ENCODE measurements at places on chromosomes 2 and 18.

- peak; percentile 14 for DNase-seq
These were observed 198.9 kb upstream of the NABP1 start for GRCh38 chr2:191478799-191479679.

DNA sequence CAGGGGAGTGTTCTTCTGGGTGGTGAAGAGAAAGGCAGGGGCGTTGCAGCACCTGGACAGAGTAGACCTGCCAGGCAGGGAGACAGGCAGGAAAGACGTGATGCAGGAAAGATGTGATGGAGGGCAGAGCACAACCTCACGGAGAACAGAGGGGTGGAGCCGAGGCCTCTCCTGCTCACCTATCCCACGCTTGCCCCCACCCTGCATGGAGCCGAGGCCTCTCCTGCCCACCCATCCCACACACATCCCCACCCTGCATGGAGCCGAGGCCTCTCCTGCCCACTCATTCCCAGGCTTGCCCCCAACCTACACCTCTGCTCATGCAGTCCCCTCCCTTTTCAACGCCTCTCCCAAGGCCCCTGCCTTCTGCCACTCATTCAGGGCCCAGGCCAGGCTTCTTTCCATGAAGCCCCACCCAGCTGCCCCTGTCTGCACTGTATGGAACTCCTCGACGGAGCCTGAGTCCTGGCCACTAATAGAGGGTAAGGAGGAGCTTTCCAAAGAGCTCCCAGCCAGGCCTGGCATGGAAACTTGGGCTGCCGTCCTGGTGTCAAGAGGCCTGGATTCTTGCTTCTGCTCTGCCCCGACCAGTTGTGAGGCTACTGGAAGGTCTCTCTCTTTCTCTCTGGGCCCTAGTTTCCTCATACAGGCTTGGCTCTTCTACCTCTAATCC lies 32.0 kb upstream of the LOXHD1 start:
- peak; percentile 26 for DNase-seq

- DNase-seq = no peak
These were observed 238.9 kb upstream of the ZNF804A start for GRCh38 chr2:184359379-184359778.

DNA sequence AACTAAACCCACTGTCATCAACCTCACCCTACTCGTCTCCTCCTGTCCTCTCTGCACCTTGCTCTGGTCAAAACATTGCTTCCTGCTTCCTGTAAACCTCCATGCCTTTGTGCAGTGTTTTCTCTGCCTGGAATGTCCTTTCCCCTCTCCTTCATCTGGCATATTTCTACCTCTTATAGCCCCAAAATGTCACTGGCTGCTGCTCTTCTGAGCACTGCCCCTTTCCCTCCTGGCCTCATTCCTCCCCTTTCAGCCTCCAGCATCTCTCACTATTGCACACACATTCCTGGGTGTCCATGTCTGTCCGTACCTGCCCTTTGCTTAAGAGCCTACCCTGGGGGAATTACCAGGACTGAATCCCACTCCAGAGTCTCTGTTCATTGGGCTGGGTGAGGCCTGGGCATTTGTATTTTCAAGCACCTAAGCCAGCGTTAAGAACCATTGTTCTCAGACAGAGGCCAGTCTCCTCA lies 84.9 kb downstream of the MOGAT1 start:
- DNase-seq = no peak

DNA sequence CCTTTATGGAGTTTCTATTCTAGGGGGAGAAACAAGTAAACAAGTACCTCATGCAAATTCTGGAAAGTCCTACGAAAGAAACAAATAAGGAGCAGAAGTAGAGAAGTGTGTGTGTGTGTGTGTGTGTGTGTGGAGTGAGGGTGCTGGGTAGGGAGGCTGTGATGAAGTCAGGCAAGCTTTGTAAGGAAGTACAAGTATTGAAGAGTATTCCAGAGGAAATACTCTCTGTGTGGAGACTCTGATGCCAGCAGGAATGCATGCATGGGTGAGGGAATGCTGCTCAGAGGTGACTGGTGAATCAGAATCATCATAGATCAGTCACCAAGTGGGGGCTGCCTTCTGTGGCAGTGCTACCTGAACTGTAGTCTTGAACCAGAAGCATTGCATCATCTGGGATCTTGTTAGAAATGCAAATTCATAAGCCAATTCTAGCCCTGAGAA lies 34.5 kb downstream of the SLC4A3 start:
- DNase-seq = no peak

- DNase-seq = no peak
These were observed 734.8 kb upstream of the REG3G start for GRCh38 chr2:78290581-78291214.

- DNase-seq = no peak
These were observed 207.9 kb upstream of the RAB6C start for GRCh38 chr2:129771418-129772189.

DNA sequence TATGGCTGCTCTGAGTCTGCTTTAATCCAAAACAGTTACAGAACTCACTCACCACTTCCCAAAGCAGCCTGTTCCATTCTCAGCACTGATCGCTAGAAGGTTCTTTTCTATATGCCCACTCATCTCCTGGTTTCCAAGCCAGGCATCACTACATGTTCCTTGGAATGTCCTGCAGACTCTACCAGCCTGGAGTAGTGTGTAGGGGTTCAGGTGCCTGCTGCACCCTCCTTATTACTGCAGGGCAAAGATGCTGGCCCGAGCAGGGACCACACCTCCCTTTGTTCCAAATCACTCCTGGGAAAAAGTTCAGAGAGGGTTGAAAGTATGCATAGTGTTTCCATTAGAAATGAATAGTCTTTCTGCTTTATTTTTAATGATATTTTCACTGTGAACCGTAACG lies 196.6 kb downstream of the SH3RF3 start:
- DNase-seq = no peak

DNA sequence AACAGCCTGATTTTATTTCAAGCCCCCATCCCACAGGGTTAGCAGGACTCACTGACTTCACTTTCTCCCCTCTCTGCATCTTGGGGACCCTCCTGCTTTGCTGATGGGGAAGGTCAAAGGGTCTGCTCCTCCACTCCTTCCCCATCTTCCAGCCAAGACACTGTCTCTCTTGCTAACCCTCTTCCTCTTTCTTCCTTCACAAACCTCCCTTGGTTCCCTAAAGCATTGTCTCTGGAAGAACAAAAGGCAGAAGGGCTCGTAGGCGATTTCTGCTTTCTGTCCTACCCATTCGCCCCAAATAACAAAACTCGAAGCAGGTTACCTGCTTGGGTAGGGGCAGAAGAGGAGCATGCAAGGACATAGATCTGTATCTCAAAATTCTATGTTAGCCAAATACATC lies 5.5 kb upstream of the SLC4A3 start:
- DNase-seq = no peak

GRCh38 chr18:58110398-58110797 lies 66.4 kb downstream of the NEDD4L start:
- DNase-seq = no peak

DNA sequence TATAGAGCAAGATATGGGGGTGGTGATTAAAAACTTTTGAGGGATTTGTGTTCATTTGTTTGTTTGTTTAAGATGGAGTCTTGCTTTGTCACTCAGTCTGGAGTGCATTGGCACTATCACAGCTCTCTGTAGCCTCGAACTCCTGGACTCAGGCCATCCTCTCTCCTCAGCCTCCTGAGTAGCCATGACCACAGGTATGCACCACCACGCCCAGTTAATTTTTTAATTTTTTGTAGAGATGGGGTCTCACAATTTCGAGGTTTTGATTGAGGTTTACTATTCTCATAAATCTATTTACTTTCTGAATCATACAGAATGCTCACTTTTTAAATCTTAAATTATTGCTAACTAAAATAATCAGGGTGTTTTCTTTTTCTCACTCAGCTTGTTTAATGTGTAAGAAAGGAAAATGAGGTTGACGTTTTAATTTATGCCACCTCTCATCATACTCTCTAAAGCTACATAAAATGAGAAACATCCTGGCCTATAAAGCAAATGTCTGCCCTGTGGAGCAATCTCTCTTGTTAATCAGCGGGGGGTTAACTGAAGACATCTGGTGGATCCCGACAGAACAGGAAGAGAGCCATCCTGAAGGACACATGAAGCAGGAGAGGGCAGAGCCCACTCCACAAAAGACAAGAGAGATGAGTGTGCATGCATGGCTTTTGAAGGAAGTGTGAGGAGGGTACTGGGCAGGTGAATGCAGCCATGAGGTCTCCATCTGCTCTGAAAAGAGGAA lies 589.1 kb upstream of the SLC8A1 start:
- no peak for DNase-seq

GRCh38 chr2:48519593-48519992 lies 10.4 kb upstream of the STON1 start:
- no peak for DNase-seq

DNA sequence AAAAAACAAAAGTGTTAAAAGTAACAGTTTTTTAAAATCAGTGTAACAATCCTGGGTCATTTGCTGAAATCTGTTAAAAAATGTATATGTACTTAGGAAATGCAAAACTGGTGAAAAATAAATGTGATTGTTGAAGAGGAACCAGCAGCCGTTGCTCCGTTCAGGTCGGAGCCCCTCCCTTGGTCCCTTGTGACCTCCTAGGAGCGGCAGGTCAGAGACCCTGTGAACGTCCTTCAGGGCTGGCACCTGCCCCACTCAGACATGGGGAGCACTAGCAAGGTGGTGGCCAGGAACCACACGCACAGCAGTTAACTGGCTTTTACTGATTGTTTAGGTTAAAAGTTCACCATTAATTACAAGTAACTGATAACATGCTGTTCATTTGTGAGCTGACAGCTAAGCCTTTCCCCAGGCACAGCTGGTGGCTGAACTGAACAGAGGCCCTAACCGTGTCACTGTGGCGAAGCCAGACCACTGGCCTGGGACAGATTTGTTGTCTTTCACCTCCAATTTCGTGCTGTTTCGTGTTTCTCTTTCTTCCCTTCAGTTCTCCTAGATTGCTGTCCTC lies 159.2 kb upstream of the ALKAL2 start:
- no peak for DNase-seq

- DNase-seq = no peak
These were observed 613.5 kb upstream of the ZNF804A start for GRCh38 chr2:183984871-183985270.

GRCh38 chr2:159793326-159793725 lies 4.7 kb downstream of the CD302 start:
- no peak for DNase-seq

GRCh38 chr2:69997015-69997830 lies 35.8 kb upstream of the ASPRV1 start:
- DNase-seq = peak; percentile 19

- DNase-seq = no peak
These were observed 98.8 kb downstream of the INHBB start for GRCh38 chr2:120444691-120445240.

GRCh38 chr2:70340761-70341476 lies 39.1 kb upstream of the FAM136A start:
- peak; percentile 88 for DNase-seq

- DNase-seq = no peak
These were observed 1.1 kb upstream of the SMYD1 start for GRCh38 chr2:88066543-88066942.

- no peak for DNase-seq
These were observed 94.4 kb downstream of the SPTBN1 start for GRCh38 chr2:54550547-54550946.

- peak; percentile 36 for DNase-seq
These were observed 198.1 kb downstream of the MCFD2 start for GRCh38 chr2:46717344-46718121.

DNA sequence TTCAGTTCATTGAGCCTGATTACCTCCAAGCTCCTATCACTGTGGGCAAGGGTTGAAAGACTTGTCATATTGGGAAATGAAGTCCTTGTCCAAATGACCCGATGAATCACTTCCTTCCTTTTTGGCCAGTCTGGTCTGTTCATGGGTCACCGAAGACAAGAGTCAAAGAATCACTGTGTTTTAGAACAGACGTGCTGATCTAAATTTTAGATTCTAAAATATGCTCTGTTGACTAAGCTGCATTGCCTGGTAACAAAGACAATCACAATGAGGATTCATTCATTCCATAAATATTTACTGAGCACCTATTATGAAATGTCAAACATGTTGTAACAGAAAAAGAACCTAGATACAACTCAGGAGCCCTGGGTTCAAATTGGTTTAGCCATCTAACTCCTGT lies 99.4 kb upstream of the RND3 start:
- DNase-seq = no peak

- no peak for DNase-seq
These were observed 309.0 kb downstream of the CMPK2 start for GRCh38 chr2:6556755-6557154.

DNA sequence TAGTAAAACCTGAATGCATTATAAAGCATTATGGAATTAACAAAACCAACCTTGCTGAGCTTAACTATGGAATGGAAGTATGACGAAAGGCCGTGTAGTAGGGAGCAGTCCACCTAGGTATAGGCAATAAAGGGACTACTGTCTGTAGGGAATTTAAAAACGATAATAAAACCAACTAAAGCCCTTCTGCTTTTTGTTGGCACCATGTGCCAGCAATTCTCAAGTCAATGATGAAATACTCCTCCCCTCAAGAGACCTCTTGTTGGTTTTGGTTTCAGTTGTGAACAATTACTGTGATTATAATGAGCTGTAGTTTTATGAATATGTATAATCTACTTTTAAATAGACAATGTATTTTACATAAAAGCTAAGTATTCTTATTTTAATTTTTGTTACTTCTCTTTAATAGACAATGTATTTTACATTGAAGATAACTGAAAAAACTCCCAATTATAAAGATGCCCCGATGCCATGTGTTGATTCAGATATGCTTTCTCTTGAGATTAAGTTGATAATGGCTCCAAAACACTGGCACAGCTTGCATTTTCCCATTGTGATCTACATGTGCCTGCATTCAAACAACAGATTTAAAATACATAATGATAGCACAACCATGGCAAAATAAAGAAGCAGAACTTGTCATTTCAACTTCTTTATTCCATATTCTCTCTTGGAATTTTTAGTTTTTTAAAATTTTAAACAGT lies 55.5 kb upstream of the ZDBF2 start:
- DNase-seq = no peak

DNA sequence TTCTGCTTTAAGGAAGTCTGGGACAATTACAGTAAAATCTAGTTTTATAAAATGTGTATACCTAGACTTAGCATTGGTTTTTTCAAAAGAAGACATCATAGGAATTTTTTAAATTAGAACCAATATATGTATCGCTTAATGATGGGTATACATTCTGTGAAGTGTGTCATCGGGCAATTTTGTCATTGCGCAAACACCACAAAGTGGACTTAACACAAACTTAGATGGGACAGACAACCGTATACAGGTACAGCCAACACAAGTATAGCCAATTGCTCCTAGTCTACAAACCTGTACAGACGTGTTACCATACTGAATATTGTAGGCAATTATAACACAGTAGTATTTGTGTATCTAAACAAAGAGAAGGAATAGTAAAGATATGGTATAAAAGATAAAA lies 12.7 kb downstream of the MYO1B start:
- DNase-seq = no peak

DNA sequence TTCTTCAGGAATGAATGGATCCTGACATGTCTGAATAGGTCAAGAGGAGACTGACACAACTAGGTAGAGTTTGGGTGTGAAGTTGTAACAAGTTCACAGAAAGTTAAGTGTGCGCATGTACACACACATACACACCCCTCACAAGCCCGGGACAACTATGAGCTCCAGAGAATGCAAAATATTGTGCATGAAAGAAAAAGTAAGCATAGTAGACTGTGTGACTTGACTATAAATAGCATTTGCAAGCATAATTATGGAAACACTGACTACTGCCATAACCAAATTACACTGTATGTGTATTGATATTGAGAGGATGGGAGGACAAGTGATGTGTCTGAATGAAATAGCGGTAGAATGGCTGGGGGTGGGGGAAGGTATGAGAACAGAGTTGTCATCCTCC lies 157.1 kb upstream of the NCK2 start:
- no peak for DNase-seq

- peak; percentile 77 for DNase-seq
These were observed at the start of gene B3GNT7 for GRCh38 chr2:231395188-231396057. TSS of gene B3GNT7 (plus strand) at chr2:231395710. CDS start at chr2:231395804, 94 bp downstream.

GRCh38 chr2:172288603-172289002 lies 138.8 kb upstream of the ITGA6 start:
- DNase-seq = no peak

Data from GM23338 (cell line).